GOT3 (cell line): ENCODE measurements at places on chromosomes 6 and 20.

GRCh38 chr6:36120979-36121786 is 9.1 kb upstream of the MAPK13 start:
- DNase-seq, result no peak

- DNase-seq, result no peak
Measured at GRCh38 chr6:132511210-132511830, 1.6 kb downstream of the STX7 start.

GRCh38 chr6:2793534-2794151 is 28.4 kb downstream of the WRNIP1 start:
- no peak for DNase-seq

- no peak for DNase-seq
Measured at GRCh38 chr20:54172532-54172855, 1.3 kb downstream of the CYP24A1 start.

GRCh38 chr20:63041776-63042175 is 35.0 kb upstream of the BHLHE23 start:
- DNase-seq, result no peak

DNA sequence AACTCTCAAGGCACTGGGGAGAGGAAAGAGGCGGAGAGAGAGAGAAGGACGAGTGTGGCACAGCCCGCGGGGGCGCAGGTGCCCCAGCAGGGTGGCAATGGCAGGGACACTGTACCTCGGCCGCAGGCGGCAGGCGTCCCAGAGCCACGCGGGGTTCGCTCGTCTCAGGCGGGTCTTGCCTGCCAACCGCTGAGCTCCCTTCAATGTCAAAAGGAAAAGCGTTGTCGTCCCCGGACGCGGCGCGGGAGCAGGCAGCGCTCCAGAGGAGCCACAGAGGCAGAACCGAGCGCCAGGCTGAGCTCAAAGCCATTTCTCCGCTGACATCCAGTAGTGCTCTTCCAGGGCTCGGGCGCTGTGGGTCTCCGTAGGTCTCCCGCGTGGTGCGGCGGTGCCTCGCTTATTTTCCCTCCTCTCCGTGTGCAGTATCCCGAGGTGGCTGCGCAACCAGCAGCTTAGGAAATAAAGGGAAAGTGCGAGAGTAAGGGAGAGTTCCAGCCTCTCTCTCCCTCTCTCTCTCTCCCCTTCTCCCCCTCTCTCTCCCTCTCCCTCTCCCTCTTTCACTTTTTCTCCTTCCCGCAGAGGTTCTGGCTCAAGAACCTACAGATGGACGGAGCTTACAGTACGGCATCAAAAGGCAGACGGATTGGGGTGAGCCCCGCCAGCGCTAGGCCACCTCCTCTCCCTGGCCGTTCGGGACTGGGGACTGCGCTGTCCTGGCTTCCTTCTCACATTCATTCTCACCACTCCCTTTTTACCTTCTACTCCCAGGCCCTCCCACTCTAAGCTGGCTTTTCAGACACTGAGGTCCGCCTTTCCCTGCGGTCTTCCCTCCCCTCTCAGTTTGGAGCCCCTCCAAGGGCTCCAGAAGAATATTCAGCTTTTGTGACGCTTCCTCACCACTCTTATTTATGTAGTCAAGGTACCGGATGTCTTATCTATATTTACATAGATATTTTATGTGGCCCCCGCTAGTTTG is at the start of gene LAMA4:
TSS of gene LAMA4 (minus strand) at position 727 of the 976 bp plus-strand sequence. CDS start at position 310, 417 bp downstream.
- no peak for DNase-seq

GRCh38 chr6:114000069-114000468 is 29.1 kb upstream of the HDAC2 start:
- DNase-seq, result no peak

- DNase-seq, result no peak
Measured at GRCh38 chr6:108838101-108838717, 10.0 kb upstream of the ARMC2 start.

DNA sequence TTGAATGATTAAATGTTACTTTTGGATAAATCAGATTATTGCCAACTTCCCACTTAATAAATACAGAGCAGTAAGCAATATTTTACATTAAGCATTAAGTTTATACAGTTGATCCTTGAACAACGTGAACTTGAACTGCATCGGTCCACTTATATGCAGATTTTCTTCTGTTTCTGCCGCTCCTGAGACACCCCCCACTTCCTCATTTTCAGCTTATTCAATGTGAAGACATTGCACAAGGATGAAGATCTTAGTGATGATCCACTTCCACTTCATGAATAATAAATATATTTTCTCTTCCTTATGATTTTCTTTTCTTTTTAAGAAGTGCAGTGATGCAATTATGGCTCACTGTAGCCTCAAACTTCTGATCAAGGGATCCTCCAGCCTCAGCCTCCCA is 167.2 kb downstream of the LINC00237 start:
- no peak for DNase-seq

- no peak for DNase-seq
Measured at GRCh38 chr6:106637051-106637716, 7.8 kb downstream of the QRSL1 start.

- no peak for DNase-seq
Measured at GRCh38 chr6:47476781-47477496, 650 bp upstream of the CD2AP start.

DNA sequence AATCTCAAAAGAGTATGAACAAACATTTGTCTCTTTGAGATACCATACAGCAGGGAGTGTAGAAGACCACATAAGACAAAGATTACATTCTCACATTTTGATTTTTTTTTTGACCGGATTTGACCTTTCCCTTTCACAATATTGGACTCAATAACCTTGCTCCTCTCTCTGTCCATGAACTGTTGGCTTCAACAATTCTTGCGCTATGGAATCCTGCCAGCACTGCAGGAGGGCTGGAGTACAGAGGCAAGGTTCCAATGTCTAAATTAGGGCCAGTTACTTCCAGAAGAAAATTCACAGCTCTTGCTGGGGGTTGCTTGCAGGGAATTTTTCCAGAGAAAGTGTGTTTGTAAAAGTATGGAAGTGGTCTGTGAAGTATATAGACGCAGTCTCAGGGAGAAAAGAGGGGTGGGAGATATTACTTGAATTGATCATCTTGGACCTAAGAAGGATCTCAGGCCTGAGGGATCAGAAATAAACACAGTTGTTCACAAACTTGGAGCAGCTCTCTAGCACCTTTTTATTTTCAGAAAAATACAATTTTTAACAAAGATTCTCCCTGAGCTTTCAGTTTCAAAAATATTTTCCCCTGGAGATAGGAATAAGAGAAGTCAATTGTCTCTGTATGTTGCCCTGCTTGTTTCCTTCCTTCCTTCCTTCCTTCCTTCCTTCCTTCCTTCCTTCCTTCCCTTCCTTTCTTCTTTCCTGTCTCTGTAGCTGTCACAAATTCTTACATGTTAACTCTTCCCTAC is 765.9 kb downstream of the BCKDHB start:
- DNase-seq, result no peak

GRCh38 chr6:6942831-6943230 is 164.9 kb upstream of the RREB1 start:
- no peak for DNase-seq

- no peak for DNase-seq
Measured at GRCh38 chr6:16420337-16420714, 181.9 kb downstream of the GMPR start.

DNA sequence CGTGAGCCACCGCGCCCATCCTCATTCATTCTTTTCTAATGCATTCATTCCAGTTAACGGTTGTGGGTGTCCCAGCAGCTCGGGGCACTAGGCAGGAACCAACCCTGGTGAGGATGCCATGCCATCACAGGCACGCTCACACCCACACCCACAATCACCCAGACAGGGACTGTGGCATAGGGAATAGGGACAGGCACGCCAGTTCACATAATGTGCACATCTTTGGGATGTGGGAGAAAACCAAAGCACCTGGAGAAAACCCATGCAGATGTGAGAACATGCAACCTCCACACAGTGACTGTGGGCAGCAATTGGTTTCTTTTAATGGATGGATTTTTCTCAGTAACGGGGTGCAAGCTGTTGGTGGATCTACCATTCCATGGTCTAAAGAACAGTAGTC is 64.3 kb downstream of the IRF4 start:
- no peak for DNase-seq

GRCh38 chr20:63791497-63792156 is 39.4 kb downstream of the ZBTB46 start:
- no peak for DNase-seq

GRCh38 chr6:124956018-124956417 is 6.2 kb upstream of the RNF217 start:
- no peak for DNase-seq

DNA sequence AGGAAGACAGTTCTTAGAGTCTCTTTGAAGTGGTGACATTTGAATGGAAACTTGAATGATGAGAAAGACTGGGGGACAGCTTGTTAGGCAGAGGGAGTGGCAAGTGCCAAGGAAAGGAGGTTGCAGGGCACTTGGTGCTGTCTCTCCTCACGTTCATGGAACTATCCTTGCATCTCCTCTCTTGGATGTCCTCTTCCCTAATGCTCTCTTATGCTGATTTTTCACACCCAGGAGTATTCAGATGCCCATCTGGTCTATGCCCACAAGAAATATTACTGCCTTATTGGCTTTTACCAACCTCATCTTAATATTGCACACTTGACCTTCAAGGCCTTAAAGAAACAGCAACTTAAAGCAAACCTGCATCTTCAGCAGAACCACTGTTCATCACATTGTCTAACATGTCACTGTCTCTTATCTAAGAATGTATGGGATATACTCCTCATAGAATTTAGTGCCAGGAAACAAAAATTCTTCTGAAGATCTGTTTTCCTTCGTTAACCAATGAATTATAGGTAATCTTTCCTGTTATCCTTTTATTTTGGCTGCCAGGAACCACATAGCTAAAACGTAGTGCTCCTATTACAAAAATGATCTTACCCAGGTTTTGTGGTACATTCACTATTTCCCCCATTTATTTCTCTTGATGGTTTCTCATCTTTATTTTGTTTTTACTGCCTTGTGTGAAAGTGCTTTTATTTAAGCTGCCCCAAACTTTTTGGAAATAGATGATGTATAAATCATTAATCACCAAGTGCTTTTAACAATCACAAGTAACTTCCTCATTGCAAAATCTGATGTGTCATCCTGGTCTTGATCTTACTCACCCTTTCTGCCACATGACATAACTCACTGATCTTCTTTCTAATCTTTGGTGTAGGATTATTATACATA is 12.8 kb downstream of the RGS17 start:
- no peak for DNase-seq
